Activated CD4-positive, alpha-beta T cell treated with anti-CD3 and anti-CD28 coated beads, Interleukin-2, Interleukin-4, amounts not matched to agents 100 ng/mL and 50 ng/mL, durations not matched to agents 16 hours and 8 hours (primary cell): ENCODE measurements at places on chromosomes 4 and X.

DNA sequence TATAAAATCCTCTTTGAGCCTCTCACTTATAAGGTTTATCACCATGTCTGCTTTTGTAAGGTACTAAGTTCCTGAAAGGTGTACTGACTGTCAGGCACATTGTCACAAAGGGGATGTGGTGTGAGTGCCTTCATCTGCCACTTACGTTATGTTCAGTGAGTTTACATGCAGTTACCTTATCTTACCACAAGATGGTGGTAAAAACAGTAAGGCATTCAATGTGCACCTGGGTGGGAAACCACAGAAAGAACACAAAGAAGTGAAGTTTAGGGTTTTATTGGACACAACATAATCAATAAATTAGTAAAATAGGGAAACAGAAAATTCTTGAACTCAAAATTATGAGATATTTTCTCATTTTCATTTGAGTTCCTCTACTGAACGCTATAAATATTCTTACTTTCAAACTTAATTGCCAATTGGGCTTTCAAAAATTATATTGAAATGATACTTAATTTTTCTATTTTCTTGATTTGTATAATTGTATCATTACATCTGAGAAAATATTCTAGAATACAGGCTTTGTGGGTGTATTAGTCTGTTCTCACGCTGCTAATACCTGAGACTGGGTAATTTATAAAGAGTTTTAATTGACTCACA, 650.8 kb downstream of the PCDH7 start:
- DNase-seq, result peak; percentile 47

DNA sequence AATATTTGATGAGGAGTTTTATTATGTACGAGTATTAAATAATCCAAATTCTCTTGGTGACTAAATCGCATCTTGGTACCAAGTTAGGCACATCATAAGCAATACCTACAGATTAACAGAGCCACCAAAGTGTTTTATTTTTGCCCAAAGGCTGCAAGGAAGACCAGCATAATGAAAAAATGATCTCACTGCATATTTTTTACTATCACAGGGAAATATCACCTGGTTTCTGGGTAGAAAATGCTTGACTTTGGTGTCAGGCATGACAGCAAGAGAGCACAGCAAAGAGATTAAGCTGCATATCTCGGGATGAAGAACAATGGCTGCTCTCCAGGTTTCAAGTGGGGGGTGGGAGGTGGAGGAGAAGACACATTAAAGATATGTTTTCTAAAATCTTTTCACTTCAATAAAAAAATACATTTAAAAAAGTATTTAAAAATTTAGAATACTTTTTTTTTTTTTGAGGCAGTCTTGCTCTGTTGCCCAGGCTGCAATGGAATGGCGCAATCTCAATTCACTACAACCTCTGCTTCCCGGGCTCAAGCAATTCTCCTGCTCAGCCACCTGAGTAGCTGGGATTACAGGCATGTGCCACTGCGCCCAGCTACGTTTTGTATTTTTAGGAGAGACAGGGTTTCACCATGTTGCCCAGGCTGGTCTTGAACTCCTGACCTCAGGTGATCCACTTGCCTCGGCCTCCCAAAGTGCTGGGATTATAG, 86.1 kb downstream of the FRYL start:
- no peak for DNase-seq

DNA sequence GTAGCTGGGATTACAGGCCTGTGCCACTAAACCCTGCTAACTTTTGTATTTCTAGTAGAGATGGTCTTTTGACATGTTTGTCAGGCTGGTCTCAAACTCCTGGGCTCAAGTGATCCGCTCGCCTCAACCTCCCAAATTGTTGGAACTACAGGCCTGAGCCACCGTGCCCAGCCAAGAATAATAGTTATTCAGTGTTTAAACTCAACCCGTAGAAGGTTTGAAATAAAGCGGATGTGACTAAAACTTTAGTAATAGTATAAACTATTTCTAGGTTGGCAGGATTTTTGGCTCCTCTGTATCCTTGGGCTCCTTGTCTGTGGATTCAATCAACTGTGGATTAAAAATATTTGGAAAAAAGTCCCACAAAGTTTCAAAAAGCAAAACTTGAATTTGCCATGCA, 37.8 kb downstream of the PCDH10 start:
- no peak for DNase-seq

DNA sequence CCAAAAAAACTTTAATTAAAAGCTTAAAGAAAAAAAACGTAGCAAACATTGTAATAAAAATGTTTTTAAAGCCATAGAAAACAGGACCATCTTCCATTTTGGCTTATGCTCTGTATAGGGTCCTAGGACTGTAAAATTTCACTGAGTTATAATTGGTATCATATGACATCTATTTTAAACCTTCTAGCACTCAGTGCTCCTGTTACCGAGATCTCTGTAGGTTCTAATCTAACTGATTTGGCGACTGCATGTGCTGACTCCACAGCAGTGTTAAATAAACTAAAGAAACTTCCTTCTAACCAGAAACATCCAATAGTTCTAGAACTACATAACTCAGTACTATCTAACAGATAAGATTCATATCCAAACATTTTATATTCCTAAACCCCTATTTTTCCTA, at the start of gene ASB11:
Gene ASB11, minus strand, starts transcription at position 132 of the 400 bp plus-strand sequence. Its CDS starts 35 bp downstream, at position 97.
- DNase-seq, result no peak

GRCh38 chr4:21469438-21470300, 478.9 kb downstream of the KCNIP4 start:
- peak; percentile 1 for DNase-seq

- no peak for DNase-seq
Observed at GRCh38 chr4:20266215-20267082, 14.7 kb downstream of the SLIT2 start.

DNA sequence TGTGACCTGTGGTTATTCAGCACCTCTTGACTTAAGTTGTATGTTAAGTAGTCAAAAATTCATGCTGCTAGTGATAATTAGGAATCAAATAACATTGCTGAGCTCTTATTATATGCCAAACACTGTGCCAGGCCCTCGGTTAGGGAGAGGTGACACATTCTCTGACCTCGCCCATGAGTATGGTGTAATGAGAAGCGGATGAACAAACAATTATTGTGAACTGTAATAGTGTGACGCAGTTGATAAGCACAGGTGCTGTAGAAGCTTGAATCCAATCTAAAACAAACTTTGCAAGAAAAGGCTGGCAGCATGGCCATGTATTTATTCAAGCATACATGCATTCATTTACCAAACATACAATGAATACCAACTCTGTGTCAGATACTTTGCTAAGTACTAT, 303.5 kb upstream of the HS3ST1 start:
- no peak for DNase-seq

GRCh38 chr4:52036886-52037530, 1.1 kb downstream of the SGCB start:
- DNase-seq, result no peak

DNA sequence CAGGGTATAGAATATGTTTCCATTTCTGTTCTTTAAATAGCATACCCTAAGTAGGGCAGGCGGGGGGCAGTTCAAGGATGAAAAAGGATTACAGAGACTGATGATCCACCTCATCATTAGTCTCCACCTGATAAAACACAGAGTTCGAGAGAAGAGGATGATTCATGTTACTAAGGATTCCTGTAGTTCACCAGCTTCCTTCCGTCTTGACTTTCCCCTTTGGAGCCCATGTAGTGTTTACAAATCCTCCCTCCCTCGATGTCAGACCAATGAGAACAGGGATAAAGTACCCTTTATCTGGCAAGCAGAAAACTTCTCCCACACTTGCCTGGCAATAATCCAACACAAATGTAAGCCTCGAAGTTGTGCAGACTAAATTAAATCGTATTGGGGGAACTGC, 526.3 kb upstream of the FAM241A start:
- DNase-seq, result no peak

DNA sequence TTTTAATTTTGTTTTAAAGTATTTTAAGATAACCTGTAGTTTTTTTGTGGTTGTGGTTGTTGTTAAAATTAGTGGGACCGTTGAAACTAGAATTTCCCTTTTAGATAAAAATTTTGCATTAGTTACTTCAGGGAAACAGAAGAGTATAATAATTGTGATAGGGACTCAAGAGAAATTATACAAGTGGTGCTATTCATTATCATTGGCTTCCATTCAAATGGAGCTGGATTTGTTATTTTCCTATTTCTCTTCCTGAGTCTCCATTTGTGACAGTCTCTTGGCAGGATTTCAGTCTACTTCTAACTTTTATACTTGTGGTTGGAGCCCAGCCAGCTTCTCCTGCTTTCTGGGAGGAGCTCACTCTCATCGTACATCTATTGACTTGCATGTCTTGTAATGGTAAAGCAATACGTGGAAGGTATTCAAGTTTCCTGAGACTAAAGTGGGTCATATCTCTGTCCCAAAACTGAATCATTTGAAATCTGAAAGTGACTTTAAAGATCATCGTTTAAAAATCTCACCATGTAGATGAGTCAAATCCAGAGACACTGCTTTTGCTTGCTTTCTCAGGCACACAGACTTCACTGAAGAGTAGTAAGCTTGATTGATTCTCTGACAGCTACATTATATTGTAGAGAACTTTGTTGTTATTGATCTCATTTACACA, 155.8 kb downstream of the RPA4 start:
- DNase-seq, result peak; percentile 75

GRCh38 chr4:185229021-185229818, 19.8 kb downstream of the SNX25 start:
- no peak for DNase-seq

GRCh38 chrX:83829874-83830273, 31.1 kb upstream of the CYLC1 start:
- no peak for DNase-seq

DNA sequence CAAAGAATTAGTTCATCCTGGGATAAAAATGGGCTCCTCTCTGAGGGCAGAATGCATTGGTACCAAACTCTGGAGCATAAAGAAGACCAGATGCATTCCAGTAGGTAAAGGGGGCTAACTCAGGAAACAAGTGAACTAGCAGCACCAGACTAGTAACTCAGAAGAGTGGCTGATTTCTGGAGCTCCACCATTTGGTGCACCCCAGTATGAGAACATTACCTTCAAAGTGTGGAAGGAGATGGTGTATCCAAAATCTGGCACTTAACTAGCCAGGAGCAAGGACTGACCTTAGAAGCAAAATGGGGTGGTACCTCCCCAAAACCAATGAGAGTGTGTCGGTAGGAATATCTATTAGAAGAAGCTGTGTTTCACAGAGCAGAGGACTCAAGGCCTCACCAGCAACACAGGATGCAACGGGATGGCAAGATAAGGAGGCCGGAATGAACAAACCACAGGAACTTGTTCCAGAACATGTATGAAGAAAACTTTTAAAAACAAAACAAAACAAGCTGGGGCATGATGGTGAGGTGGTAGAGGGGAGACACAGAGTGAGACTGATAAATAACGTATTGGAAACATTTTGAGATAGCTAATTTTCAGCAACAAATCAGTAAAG, 142.3 kb downstream of the INPP4B start:
- no peak for DNase-seq

GRCh38 chrX:37785569-37785968, 5.7 kb downstream of the CYBB start:
- no peak for DNase-seq

DNA sequence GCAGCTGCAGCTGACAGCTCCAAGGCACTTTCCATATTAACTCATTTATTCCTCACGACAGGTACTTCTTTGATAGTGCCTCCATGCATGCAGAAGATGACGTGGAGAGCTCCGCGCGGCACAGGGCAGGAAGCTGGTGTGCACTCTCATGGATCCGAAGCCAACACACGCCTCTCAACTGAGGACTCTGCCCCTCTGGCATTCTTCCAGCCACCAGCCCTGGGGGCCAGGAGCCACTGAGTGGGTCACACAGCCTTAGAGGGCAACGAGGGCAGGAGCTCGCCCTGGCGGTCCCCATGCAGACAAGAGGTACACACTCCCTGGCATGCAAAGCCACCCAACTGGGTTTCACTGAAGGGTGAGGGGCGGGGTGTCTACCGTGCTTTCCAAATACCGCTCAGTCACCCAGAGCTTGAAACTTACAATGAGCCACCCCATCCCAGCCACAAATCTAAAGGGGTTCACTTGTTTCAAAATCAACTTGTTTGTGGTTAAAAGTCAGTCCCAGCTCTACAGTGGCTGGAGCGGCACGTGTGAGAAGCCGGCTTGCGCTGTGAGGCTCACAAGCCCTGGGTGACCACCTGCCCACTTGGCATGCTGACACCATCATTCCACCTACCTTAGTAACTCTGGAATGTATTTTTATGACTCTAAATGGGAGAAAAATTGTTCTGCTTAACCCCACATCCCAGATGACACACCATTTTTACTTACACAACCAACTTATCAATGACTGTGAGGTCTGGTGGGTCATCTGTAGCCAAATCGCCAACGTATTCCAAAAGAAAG, 16.2 kb downstream of the NOP14 start:
- no peak for DNase-seq

DNA sequence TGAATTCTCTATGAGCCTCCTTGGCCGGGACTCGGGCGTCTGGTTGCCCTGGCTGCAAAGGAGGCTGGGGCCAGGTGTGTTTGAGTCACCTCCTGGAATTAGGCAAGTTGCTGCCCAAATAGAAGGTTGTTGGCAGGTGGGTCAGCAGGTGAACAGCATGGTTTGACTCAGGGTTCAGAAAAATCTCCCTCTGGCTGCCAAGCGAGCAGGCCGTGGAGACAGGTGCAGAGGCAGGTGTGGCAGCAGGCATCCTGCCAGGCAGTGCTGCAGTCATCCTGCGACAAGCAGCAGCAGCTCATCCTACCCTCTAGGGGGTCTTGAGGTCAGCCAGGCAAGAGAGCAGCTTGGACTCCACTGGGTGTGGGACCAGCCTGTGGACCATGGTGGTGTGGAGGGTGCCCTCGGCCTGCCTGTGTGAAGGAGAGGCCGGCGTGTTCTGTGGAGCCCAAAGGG, 8.2 kb downstream of the MSANTD1 start:
- no peak for DNase-seq

DNA sequence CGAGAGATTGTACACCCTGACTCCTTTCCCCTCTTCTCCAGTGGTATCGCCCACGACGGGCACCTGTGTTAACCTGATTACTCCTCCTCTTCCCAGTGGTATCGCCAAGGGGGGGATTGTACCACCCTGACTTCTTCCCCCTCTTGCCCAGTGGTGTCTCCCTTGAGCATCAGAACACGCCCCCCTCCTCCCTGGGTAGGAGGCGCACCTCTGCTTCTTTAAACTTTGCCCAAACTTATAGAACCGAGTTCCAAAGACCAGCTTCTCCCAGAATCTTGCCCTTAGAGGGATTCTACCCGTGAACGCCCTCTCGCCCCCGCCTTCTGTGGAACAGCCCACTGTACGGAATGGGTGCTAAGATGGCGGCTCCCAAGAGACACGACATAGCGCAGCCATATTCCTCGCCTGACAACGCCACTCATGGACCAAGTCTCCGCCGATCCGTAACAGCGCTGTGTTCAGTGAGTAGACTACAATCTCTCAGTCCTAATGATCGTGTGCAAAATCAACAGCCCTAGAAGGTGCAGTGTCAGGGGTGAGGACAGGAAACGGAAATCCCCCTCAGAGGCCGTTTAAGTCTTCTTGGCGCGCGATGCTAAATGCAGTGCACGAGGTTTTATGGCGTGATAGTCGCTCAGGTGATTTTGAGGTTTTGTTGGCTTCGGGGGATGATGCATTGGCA, 4.2 kb upstream of the ZNF157 start:
- peak; percentile 63 for DNase-seq

- DNase-seq, result no peak
Observed at GRCh38 chrX:45140812-45141211, 59.9 kb downstream of the DIPK2B start.
